ENCODE measurements at places on chromosomes 3 and 15.

GRCh38 chr3:153555919-153556318, 393.9 kb downstream of the RAP2B start:
- no peak for DNase-seq

- no peak for DNase-seq
Observed at GRCh38 chr15:38670128-38671005, 105.8 kb upstream of the RASGRP1 start.

DNA sequence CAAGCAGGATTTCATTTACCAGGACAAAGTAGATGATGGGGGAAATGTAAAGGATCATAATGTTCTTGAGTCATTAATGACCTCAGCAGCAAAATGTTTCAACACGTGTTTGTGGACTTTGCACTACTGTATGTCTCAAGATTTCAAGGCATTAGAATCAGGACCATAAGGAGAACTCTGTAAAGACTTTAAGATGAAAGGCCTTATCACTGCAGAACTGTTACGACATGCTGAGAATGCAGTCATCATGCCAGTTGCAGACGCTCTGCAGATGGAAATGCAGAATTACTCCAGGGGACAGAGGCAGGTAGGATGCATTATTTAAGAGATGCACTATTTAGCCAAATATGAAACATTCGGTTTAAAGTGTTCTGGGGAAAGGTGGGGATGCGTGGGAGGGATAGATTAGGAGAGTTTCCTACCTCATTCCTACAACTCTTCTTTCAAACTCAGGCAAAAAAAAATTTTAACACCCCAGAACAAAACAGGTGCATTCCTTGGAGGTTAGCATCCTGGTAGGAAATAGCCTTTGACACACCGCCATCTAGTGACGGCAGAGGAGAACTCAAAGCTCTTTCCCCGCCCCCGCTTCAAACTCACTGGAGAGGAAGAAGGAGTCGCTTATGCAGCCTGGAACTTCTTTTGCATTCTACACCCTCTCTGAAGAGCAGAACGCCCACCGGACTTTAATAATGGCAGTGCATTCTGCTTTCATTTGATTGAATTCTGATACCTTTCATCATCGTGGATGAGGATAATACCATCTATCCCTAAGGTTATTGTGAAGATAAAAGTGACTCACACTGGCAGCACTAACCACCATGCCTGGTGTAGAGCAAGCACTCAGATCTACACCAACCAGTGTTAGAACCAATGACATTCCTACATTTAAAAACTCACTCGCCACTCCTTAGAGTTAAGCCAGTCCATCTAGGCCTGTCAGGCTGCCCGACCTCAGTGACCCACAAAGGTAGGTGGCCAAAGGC, 43.1 kb upstream of the TOPAZ1 start:
- peak; percentile 50 for DNase-seq

GRCh38 chr15:74055804-74056203, 26.5 kb downstream of the GOLGA6A start:
- DNase-seq, result no peak

- no peak for DNase-seq
Observed at GRCh38 chr15:78533331-78533730, 6.9 kb upstream of the PSMA4 start.

DNA sequence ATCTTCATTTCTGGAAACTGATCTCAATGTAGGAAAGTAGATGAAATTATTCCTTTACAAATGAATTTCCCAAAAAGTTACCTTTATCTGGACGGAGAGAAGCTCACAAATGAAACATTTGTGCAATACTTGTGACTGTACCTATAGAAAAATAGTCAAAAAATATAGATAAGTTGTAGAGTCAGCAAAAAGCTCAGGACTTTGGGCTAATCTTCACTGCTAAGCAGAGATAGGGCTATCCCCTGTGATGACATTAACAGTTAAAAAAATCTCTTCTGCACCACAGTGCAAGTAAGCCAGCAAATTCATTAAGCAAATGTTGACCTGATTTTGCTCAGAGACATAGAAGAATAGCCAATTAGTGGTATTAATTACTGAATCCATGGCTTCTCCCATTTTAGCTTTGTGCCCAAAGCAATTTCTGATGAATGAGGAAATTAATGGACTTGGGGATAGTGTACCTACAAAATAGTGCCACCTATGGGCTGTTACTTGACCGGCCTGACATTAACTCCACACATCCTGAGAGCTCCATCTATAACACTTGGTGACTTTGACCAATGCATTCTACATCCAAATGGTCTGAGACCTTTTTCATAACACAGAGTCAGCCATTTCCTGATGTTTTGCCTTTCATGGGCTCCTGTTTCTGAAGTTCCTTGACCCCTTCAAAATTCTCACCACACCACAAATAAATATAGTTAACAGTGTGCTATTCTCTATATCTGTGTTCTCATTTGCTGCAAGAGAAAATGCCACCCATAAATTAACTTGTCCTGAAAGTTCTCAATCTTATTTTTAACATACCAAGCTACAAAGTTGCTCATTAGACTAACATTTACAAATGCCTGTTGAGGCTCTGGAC, 105.0 kb downstream of the SSR3 start:
- DNase-seq, result no peak

- no peak for DNase-seq
Observed at GRCh38 chr15:100340721-100341238, 995 bp downstream of the ADAMTS17 start.

DNA sequence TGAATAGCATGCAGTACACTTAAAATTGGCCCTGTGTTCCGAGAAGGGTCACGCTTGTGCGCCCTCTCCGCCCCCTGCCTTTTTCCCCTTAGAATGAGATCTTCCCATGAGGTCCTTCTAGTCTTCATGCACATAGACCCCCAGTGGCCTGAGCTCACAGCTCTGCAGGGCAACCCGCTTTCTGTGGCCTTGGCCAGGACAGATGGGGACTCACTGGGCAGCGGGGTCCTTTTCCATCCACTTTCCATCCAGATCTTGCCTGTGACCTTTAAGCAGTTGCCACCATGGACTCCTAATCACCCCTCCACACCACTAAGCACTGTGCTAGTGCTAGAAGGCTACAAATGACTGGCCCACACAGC, 244.4 kb downstream of the UACA start:
- DNase-seq, result peak; percentile 28

DNA sequence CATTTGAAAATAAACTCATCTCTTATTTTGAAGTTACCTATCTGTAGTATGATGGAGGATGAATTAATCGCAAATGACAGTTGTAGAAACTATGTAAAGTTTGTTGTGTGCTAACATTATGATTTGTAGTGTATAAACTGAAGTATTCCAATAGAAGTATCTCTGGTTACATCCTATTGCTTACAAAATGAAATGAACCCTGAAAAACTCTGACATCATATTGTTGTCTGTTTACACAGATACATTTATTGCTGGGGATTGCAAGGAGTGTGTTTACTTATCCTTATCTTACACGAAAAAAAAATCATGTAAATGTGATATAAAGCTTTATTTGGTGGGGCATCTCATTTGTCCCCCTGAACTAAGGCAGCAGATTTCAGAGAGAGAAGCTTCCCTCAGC, 2.6 kb upstream of the ABHD10 start:
- DNase-seq, result no peak

- no peak for DNase-seq
Observed at GRCh38 chr15:32872621-32873283, 154.9 kb downstream of the GREM1 start.

DNA sequence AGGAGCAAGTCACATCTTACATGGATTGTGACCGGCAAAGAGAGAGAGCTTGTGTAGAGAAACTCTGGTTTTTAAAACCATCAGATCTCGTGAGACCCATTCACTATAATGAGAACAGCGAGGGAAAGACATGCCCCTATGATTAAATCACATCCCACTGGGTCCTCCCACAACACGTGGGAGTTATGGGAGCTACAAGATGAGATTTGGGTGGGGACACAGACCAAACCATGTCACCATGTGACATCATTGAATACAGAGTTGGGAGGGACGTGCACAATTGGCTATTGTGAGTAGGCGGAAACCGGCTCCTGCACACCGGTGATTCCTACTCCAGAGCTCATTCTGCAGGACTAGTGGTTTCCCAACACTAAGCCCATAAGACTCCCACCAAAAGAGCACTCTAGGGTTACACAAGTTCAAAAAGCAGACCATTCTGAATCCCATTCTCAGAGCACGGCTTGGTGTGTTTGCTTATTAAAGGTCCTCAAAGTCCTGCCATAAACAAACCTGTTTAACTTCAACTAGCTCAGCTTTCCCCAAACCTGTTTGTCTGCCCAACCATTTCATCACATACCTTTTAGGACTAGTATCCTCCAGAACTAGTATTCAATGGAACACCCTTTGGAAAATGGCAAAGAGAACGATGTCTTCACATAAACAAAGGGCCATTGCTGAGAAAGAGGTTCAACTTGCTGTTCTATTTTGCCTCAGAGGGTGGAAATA, 167.6 kb downstream of the TLE3 start:
- DNase-seq, result no peak

- DNase-seq, result no peak
Observed at GRCh38 chr3:192875971-192876565, 41.6 kb downstream of the MB21D2 start.

DNA sequence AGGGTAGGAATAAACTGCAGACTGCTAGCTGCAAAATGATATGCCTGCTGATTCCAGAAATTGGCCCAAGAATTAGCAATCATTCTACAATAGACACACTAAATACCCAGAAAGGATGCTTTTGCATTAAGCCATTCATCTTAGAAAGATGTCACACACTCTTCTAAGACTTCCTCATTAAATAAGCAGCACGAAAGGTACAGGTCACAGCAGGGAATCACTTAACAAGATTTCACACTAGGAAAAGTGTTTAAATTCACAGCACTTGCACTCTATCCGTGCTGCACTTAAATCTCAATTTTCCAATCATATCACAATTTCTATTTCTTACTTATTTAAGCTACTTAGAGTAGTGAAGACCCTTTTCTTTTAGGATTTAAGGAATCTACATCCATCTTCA, 372.8 kb upstream of the CBLB start:
- no peak for DNase-seq

GRCh38 chr3:60708191-60708975, 542.9 kb downstream of the FHIT start:
- DNase-seq, result no peak

- DNase-seq, result no peak
Observed at GRCh38 chr15:71192816-71193215, 77.5 kb downstream of the THSD4 start.

Measured in activated CD4-positive, CD25-positive, alpha-beta regulatory T cell treated with anti-CD3 and anti-CD28 coated beads, Interleukin-2, amount 50 U/mL, for 72 hours (primary cell).